ENCODE measurements at places on chromosomes 4 and X.

DNA sequence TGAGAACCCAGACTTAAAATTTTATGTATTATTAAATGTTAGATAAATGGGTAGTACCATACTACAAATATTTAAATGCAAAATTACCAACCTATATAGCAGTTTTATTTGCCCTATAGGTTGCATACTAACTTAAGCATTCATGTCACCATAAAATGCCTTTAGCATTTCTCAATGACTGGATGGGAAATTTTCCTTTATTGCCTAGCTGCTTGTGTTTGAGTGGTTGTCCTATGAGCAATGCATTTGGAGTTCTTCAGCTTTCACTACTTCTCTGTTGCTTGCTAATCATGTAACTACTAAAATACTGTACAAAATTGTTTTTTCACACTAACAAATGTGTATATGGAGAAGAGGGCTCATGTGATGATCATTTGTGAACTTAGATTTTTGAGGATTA lies 44.2 kb upstream of the CEP135 start:
- peak; percentile 32 for DNase-seq

- DNase-seq: no peak
These were observed 140.6 kb upstream of the SCML1 start for GRCh38 chrX:17596546-17597205.

- DNase-seq: no peak
These were observed 62.5 kb upstream of the TMEM164 start for GRCh38 chrX:109940411-109940810.

DNA sequence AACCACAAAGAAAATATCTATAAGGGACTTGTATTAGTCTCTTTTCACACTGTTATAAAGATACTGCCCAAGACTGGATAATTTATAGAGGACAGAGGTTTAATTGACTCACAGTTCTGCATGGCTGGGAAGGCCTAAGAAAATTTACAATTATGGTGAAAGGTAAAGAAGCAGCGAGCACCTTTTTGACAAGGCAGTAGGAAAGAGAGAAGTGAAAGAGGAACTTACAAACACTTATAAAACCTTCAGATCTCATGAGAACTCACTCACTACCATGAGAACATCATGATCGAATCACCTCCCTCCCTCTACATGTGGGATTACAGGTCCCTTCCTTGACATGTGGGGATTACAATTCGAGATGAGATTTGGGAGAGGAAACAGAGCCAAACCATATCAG lies 856.0 kb downstream of the TRAM1L1 start:
- DNase-seq: no peak

GRCh38 chr4:151488968-151489367 lies 80.0 kb downstream of the FHIP1A start:
- no peak for DNase-seq

GRCh38 chr4:84492737-84493091 lies 6.4 kb downstream of the NKX6-1 start:
- DNase-seq: no peak

DNA sequence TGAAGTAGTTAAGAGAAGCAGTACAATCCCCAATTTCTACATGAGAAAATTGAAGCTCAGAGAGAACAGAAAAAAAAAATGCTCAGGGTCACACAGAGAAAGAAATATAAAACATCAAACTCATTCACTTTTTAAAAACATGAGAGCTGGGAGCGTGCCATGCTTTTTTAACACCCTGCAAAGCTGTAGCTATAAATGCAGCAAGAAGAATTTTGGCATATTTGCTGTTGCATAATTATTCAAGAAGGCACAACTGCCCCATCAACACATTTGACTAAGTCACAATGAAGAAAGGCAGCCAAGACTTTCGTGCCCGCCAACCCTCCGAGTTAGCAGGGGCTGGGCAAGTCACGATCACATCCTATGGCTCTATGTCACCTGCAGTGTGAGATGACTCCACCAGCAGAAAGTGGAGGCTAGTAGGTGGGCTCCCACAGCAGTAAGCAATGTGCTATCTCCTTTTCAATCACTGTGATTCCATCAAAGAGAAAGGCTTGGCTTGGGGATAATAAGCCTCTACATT lies 214.8 kb downstream of the DHX15 start:
- no peak for DNase-seq

GRCh38 chr4:184315675-184316359 lies 98.1 kb upstream of the ENPP6 start:
- DNase-seq: no peak

- no peak for DNase-seq
These were observed 48.0 kb upstream of the TMEM164 start for GRCh38 chrX:109954955-109955354.

DNA sequence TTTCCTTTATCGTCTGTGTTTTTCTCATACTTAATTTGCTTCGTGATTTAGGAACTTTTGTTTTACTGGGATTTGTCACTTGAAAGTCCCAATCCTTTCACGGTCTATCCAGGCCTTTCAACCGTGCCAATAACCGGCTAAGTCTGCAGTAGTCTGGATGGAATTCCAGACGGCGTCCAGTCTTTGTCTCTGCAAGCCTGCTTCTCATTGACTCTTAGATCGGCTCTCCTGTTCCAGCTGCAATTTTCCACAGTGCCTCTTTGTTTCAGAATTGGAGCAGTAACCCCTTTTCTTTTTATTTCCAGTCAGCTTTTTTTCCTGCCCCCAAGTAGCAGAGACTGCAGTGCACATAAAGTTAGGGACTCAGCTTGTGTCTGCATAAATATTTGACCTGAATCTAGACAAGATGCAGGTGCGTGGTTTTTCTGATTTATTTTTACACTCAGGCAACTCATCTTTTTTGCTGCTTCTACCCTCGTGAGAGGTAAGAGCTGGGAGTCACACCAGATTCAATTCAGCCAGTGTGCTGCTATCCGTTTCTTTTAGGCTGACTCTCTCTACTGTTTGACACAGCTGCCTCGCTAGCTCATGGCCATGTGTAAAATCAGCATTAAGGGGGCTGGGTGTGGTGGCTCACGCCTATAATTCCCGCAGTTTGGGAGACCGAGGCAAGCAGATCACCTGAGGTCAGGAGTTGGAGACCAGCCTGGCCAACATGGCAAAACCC lies 37.4 kb upstream of the DHRSX start:
- peak; percentile 7 for DNase-seq

- no peak for DNase-seq
These were observed 6.3 kb upstream of the LETM1 start for GRCh38 chr4:1862055-1862911.

- DNase-seq: peak; percentile 44
These were observed 49.2 kb downstream of the PRPS1 start for GRCh38 chrX:107677501-107677901.

- no peak for DNase-seq
These were observed 10.6 kb upstream of the BCOR start for GRCh38 chrX:40108162-40108958.

DNA sequence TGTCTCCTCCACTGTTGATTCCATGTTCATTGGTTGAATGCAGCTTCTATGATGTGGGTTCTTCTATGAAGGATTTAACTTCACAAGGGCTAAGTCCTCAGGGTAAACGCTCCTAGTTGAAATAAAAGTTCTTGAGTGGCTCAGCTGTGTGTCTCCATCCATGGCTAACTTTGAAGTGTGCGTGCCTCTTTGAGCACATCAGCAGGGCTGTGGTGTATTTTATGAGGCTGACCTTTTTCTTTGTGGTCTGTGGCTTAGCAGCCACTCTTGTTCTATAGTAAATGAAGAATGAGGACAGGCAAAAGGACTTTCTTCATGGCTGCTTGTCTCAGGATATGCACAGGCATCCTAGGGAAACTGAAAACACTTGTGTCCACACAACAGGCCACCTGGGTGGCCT lies 88.5 kb downstream of the KIT start:
- DNase-seq: no peak

DNA sequence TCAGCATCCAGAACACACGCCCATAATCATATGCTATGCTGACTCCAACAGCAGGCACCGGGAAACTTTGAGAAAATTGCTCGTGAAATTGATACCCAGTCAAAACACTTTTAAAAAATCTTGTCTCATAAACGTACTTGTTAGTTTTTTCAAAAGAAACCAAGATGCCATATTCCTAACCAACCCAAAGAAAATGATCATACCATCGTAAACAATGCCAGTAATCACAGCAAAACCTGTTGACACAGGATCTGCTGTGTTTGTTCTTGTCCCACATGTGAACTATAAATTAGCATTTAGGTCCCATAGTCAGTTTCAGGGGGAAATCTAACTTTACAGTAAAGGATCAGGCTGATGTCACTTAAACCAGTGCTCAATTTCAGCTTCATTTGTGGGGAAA lies 23.0 kb downstream of the PRSS12 start:
- no peak for DNase-seq

- DNase-seq: peak; percentile 44
These were observed 4.2 kb downstream of the TLL1 start for GRCh38 chr4:165877286-165877685.

DNA sequence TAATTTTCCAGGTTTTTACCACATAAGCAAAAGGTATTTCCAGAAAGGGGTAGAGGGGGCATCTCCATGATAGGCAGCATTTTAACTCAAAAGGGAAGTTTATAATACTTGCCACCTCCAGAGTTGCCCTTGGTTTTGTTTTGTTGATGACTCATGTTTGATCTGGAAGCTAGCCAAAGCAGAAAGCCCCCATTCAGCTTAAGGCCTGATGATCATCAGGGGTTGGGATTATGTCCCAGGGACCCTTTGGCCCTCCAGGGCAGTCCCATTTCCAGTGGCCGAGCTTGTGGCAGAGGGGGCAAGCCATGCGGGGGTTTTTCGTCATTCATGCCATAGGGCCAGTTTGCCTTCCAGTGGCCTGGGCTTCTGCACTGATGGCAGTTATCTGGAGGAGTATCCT lies 143.0 kb upstream of the PLAC1 start:
- no peak for DNase-seq

- DNase-seq: peak; percentile 33
These were observed 36.5 kb downstream of the SH3RF1 start for GRCh38 chr4:169234137-169234855.

GRCh38 chr4:110751986-110752385 lies 129.1 kb upstream of the PITX2 start:
- DNase-seq: no peak

DNA sequence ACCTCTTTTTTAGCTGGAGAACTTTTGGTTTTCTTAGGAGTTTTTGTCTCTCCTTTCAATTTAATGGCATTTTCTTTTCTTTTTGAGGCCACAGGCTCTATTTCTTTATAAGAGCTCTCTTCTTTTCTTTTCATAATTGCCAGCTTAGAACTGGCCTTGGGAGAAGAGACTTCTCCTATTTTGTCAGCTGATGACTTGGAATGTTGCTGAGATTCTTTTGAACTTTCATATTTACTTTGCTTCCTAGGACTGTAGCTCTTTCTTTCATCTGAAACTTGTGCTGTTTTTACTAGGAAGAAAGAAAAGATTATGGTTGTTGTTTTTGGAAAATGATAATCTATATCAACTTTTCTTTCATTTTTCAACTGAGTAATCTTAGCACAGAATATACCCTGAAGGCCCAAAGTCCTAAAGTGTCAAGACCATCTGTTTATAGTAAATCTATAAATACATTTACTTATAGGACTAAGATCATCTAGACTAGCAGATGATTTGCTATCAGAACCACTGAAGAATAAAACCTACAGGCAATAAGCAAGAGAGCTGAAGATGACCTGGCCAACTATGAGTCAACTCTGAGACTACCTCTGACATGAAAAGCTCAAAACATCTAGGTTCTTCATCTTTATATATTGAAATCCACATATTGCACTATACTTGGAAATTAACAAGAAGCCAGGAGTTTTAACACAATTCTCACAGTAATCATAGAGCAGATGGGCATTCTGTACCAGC lies 45.6 kb downstream of the RFC1 start:
- peak; percentile 55 for DNase-seq

GRCh38 chrX:103685396-103685795 lies 1.1 kb downstream of the MORF4L2 start:
- DNase-seq: peak; percentile 44

DNA sequence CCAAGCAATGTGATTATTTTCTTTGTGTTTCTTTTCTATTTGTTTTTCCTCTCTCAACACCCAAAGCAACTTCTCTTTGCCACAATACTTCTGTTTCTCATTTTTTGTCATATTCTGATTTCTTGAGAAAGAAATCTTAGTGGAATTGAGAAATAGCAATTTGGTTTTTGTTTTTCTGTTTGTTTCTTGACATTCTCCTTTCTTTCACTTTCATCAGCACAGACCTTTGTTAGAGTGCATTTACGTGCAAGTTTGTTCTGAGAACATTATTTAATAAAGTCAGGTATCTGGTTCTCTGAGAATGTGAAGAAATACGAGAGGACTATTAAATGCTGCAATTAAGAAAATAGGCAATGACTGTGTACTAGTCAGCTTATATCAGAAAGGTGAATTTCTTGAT lies 608.1 kb upstream of the AADAT start:
- no peak for DNase-seq

DNA sequence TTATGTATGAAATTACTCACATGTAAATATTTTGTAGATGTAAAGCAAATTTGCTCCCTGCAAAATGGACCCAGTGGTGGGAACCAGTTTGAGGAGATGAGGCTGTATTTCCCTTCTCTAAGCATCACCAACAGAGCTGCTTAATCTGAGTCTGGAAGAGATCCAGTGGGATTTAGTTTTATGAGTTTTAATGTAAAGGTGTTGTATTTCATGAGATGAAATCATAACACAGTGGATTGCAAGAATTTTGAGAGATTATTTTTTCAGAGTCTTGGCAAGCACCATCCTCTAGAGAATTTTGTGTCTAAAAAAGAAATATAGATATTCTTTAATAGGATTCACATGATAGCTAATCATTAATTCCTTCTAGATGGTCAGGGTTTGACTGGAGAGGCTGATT lies 35.6 kb upstream of the SFRP2 start:
- DNase-seq: peak; percentile 6

DNA sequence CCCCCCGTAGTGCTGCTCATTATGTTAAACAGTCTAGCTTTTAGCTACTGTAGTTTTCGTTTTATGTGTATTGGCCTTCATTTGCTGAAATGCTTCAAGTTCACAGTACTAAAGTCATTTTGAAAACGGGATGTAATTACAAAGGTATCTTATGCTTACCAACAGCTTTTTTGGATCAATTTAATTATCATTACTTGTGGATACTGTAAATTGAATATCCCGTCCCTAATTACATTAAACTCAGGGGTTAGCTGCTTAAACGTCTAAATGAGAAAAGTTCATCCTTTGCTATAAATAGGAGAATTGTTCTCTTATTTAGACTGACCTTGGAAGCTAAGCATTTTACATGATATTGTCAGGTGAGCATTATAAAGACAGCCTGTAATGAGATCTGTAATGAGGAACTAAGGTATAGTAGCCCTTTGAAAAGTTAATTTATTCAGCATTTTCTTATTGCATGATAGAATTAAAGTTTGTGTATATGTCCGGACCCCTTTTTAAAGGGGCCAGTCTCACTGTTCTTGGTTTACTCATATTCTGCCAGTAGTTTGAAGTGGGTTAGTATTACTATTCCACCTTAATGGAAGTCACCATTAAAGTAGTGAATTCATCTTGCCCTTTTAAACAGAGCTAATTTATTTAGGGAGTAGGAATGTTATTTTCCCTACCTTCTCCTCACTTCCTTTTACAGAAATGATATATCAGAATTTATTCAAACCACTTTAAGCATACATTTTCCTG lies 252.6 kb downstream of the TENM3 start:
- DNase-seq: no peak
